ENCODE measurements at places on chromosomes 2 and 18.

- no peak for DNase-seq
Measured at GRCh38 chr2:119435953-119436297, 4.3 kb downstream of the TMEM37 start.

DNA sequence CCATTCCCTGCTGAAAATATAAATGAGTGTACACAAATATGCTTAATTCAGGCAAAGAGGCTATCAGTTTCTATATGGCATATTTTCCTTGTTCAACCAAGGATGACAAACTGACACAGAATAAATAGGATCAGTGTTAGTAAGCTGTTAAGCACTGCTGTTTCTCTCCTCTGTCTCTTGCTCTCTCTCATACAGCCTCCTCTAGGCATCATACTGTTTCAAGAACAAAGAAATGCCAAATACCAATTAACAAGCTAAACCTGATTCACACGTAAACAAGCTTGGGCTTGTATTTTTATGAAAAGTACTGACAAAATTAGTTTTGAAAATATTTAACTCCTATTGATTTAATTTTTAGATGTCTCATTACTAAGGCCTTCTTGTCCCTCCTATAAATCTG lies 1027.2 kb upstream of the ACVR2A start:
- DNase-seq = no peak

DNA sequence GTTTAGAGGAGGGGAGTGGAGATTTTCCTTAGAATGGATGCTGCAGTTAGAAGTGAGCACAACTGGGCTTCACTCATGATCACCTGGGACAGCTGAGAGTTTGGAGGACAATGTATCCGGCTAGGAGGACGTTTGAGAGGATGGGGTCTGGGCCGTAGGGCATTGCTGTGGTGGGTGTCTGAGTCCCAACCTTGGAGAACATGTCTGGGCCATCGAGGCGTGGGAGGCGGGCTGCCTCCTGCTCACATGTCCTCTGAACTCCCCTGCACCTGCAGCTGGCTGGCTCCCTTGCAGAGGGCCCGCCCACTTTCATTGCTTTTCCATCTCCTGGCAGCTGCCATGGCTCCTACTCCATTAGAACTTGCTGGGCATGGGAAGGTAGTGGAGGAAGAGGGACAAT lies 203.0 kb upstream of the PXDN start:
- no peak for DNase-seq

GRCh38 chr2:136242687-136243277 lies 124.8 kb upstream of the CXCR4 start:
- DNase-seq = no peak

Data from ELF-1 (cell line).